ENCODE measurements at places on chromosomes 2 and 18.

DNA sequence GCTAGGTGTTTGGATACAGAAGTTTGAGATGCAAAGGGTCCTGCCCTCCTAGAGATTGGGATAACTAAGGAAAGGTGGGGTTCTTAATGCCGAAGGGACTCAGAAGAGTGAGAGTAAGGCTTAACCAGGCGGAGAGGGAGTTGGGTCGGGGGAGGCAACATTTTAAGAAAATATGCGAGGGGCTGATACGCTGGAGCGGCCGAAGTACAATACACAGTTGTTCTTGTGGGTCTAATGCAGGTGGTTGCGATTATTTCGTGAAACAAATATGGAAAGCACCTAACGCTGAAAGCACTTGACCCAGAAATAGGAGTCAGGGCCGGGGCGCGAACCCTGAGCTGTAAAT lies 344 bp upstream of the MRPL33 start:
- DNase-seq: no peak

DNA sequence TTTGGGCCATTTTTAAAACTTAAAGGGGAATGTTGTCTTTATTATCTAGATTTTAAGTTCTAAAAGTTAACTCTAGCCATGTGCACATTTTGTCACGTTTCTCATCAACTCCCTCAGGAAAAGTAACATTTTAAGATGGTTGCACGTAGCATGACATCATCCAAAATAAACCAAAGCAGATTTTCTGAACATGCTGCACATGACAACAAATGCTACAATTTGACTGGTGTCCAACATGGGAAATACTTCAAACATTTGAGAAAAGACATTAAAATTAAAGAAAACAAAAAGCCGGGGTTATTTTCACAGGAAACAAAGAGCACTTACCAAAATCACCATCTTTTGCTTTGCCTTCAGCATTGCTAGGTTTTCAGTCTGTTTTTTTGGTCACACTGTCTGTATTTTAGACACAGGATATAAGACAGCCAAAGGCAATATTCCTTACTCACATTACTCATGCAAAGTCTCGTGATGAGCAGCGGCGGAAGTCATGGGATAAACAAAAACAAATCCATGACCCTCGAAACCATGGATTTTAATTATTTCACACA lies 51.3 kb upstream of the RND3 start:
- no peak for DNase-seq

DNA sequence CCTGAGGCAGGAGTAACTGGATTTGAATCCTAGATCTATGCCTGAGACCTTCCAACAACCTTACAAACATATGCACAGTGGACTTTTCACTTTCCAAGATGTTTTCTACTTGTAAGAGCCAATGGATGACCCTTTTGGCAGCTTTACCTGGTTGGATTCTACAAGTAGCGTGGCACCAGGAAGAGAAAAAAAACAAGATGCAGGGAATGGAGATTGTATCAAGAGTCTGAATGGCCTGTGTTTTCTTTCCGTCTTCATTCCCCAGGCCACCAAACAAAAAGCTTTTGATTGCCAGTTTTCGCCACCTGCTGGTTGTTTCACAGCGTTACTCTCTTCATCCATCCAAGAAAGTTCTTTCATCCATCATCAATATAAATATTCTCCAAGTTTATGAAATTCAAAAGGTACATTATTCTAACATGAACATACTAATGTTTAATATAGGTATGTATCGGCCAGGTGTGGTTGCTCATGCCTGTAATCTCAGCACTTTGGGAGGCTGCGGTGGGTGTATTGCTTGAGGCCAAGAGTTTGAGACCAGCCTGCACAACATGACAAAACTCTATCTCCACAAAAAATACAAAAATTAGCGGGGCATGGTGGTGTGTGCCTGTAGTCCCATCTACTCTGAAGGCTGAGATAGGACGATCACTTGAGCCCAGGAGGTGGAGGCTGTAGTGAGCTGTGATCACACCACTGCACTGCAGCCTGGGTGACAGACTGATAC lies 3.5 kb upstream of the BCL2 start:
- peak; percentile 62 for DNase-seq

GRCh38 chr2:98608962-98609604 lies 694 bp downstream of the UNC50 start:
- DNase-seq: peak; percentile 27

DNA sequence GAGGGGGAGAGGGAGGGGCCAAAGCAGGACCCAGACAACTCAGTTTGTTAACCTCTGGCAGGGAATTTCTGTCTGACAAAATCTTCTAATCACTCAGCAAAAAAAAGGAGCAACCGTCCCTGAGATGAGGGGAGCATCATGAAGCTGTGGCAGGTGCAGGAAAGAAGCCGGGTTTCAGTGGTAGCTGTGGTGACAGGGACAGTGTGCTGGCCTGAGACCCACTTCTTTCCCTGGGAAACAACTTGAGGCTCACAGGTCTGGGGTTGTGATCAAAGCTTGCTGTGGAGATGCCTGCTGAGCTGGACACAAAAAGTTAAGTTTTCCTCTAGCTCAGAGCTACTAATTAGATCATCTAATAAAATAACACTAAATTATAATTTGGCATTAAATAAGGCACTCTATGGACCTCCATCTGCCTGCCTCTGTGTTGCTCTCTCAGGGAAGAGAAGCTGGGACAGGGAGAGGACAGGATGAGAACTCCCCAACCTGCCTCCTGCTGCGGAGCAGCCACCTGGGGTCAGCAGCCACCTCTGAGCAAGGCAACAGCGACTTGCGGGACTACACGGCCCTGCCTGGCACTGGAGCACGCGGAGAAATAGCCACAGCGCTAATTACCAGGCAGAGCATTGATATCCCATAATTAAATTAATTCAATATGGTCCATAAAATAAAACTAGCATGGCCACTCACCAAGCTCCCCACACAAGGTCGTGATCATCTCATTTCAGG lies 104.6 kb upstream of the TEX51 start:
- no peak for DNase-seq

DNA sequence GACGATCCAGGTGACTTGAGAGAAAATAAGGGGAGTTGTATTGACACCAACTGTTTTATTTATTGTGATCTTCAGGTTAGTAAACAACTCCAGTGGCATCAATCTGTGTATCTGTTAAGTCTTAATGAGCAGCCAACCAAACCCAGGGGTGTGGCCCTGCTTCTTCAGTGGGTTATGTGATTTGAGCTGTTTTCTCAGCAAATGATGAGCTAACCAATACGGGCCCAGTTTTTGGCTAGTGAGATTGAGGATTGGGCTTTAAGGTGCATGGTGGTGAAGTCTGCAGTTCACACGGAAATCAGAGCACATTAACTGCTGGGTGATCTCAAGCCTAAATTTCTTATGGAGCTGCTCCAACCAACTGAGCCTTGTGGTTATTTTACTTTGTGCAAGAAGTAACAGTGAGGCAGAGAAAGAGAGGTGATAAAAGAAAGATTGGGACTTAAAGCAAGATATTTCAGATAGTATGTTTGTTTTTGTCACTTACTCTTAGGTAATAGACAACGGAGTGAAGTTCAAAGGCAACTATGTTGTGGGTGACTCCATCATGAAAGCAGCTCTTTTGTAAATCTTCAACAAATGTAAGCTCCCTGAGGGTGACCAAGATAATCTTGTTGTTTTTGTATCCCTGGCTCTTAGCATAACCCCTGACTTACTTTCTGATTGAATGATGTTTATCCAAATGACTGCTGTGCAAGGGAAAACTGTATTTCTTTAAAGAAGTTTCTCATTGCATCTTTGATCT lies 2.4 kb downstream of the MTCL1 start:
- no peak for DNase-seq

GRCh38 chr2:239835056-239835455 lies 190.1 kb downstream of the NDUFA10 start:
- no peak for DNase-seq

GRCh38 chr2:157337978-157338377 lies 12.4 kb upstream of the ERMN start:
- DNase-seq: no peak

Data from thyroid gland (tissue), 4 donors.